ENCODE measurements at places on chromosomes 13 and 19.
A peak's percentile ranks its signal among the peaks of the same experiment; 100 is the strongest.

DNA sequence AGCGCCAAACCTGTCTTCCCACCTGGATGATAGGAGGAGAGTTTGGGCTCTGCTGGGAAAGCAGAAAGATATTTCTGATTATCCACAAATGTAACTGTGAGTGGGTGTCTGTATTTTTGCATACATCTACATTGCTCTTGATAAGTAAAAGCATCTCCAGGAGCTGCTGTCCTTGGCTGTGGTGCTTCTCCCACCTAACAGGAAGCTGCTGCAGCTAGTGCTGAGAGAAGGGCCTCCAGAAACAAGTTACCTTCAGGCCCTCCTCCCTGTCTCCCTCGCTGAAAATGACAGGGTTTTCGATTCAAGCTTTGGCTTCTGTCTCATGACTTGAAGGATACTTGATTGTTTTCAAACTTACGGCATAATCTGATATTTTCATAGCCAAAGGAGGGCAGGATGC lies 90.1 kb downstream of the FOXO1 start:
- no peak for DNase-seq

GRCh38 chr13:111629926-111630325 lies 309.5 kb downstream of the TEX29 start:
- DNase-seq: no peak

DNA sequence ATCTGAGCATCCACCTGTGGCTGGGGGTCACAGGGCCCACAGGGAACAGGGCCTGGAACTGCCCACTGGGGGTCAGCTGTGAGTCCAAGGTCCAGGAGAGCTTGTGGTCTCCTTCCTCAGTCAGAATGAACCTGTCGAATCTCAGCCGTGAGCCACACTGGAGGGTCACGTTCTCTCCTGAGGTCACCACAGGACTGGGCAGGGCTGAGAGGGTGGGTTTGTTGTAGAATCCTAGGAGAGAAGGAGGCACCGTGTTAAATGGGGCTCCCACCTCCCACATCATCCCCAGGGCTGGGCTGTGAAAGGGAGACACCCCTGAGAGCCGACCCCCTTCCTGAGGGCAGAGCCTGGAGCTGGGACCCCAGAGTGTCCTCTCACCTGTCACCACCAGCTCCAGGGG lies 1.5 kb downstream of the LILRA5 start:
- DNase-seq: no peak

- DNase-seq: no peak
These were observed 96.8 kb downstream of the ARHGEF7 start for GRCh38 chr13:111211789-111212516.

GRCh38 chr19:10262771-10263170 lies 8.1 kb upstream of the ICAM1 start:
- no peak for DNase-seq

GRCh38 chr19:15381864-15382263 lies 2.3 kb upstream of the AKAP8 start:
- DNase-seq: no peak

GRCh38 chr19:30908262-30908771 lies 440.9 kb downstream of the TSHZ3 start:
- DNase-seq: no peak

GRCh38 chr13:93398167-93399035 lies 171.8 kb downstream of the GPC6 start:
- DNase-seq: no peak

- DNase-seq: no peak
These were observed 70.5 kb downstream of the IRS2 start for GRCh38 chr13:109715902-109716301.

DNA sequence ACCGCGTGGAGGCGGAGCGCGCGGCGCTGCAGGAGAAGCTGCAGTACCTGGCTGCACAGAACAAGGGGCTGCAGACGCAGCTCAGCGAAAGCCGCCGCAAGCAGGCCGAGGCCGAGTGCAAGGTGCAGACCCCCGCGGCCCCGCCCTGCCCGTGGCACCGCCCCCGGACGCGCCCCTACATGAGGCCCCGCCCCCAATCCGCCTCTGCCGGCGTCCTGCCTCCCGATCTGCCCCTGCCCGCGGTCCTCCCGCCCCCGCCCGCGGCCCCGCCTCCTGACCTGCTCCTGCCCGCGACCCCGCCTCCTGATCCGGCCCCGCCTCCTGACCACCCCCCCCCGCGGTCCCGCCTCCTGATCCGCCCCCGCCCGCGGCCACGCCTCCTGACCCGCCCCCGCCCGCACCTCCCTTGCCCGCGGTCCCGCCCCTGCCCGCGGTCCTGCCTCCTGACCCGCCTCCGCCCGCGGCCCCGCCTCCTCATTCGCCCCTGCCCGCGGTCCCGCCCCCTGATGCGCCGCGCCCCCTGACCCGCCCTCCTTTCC lies 11.7 kb downstream of the PRR36 start:
- DNase-seq: peak; percentile 27

DNA sequence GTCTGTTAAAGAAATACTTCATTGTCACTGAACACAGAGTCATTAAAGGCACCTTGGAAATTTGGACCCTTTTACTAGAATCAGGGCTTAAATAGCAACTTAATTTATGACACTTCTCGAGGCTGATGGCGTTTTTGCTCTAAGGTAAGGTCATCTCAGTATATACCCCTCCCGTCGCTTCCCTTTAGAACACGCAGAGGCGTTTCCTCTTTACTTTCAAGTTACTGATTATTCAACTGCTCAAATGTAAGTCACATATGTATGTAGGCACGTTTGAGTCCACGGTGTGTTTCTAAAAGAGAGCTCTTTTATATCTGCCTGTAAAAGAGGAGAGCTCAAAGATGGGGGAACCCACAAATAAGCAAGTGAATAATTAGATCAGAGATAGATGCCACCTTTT lies 181.5 kb downstream of the TSHZ3 start:
- DNase-seq: no peak

GRCh38 chr13:85879014-85879413 lies 79.8 kb upstream of the SLITRK6 start:
- DNase-seq: no peak

DNA sequence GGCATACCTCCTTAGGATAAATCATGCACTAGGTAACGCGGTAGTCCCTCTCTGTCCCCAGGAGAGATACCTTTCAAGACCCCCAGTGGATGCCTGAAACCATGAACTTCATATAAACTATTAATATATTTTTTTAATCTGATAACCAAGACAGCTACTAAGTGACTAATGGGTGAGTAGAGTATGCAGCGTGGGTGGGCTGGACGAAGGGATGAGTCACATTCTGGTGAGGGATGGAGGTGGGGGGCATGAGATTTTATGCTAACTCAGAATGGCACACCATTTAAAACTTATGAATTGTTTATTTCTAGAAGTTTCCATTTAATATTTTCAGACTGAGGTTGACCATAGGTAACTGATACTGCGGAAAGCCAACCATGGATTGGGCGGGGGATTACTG lies 46.2 kb downstream of the CDK8 start:
- DNase-seq: no peak

GRCh38 chr19:51141181-51141580 lies 920 bp upstream of the SIGLEC7 start:
- no peak for DNase-seq

- no peak for DNase-seq
These were observed 34.9 kb upstream of the METTL21C start for GRCh38 chr13:102729560-102730270.

- DNase-seq: no peak
These were observed 109.7 kb downstream of the NUFIP1 start for GRCh38 chr13:44879452-44880058.

GRCh38 chr19:52297601-52298364 lies 814 bp downstream of the ZNF480 start:
- DNase-seq: no peak

DNA sequence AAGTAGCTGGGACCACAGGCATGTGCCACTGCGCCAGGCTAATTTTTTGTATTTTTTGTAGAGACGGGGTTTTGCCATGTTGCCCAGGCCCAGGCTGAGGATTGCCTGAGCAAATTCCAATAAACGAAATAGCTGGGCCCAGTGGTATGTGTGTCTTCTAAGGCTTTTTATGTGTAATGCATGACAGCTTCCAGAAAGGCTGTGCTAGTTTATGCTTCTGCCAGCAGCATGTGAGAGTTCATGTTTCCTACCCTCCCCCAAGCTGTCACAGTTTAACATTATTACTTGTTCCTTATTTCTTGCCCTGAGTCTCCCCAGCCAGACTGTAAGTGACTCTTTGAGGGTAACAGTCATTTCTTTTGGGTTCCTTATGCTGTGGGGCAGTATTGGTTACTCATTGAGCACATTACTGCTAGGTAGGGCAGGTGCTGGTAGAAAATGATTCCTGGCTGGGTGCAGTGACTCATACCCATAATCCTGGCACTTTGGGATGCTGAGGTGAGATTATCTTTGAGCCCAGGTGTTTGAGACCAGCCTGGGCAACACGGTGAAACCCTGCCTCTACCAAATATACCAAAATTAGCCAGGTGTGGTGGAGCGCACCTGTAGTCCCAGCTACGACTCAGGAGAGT lies 13.6 kb downstream of the GPATCH1 start:
- no peak for DNase-seq

DNA sequence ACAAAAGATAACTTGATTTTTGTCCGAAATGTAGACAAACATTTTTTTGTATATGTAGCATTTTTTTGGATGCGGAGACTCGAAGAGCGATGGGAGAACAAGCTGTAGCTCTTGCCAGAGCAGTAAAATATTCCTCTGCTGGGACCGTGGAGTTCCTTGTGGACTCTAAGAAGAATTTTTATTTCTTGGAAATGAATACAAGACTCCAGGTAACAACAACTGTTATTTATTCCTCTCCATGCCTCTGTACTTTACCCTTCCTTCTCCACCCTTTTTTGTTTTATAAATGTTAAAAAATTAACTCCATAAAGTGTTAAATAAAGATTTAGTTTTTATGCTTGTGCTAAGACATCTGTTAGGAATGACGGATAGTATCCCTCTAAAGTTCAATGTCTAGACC lies 184.2 kb downstream of the PCCA start:
- DNase-seq: no peak

DNA sequence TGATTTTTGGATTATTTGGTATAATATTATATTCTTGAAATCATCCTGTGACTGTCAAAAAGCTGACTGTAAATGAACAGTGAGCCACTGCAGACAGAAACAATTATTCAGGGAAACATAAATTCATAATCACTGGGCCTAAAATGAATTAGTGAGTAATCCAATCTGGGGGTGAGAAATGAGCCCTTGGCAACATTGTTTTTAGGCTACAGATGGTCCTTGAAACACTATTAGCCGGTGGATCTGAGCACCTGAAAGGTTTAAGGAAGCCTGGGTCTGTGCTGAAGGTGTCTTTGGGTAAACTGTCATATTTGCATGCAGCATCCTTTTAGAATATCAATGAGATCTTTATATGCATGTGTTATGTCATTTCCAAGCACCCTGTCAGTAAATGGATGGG lies 290.7 kb downstream of the ATP8A2 start:
- no peak for DNase-seq

DNA sequence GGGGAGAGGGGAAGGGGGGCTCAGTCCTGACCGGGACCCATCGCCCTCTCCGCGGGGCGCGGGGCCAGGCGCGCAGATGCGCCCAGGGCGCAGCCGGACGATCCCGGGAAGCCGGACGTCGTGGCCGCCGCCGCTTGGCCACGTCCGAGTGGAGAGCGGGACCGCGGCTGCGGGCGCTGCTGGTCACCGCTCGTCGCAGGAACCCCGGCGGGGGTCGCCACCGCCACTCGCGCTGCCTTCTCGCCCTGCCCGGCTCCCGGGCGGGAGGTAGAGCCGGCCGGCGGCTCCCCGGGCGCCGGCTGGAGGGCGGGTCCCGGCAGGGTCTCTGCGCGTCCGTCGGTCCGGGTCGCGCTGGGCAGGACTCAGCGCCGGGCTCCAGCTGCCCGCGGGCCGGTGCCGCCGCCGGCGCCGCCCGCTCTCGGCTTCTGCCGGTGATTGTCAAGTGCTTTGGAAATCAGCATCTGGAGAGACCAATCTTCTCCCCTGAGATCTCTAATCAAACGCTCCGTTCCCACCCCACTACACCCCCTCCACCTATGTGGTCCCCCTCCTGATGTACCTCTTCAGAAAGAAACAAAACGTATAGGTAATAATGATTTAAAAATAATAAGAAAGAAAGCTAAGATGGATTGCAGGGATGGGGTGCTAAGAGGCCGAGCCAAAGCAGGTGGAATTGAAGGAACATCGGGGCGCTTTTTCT lies 464.4 kb downstream of the ITGBL1 start:
- DNase-seq: no peak

GRCh38 chr19:50003254-50003788 lies 21.9 kb downstream of the VRK3 start:
- no peak for DNase-seq

GRCh38 chr19:48713041-48713863 lies 6.3 kb downstream of the MAMSTR start:
- no peak for DNase-seq

GRCh38 chr19:48398102-48398374 lies 4.6 kb downstream of the GRIN2D start:
- DNase-seq: no peak

DNA sequence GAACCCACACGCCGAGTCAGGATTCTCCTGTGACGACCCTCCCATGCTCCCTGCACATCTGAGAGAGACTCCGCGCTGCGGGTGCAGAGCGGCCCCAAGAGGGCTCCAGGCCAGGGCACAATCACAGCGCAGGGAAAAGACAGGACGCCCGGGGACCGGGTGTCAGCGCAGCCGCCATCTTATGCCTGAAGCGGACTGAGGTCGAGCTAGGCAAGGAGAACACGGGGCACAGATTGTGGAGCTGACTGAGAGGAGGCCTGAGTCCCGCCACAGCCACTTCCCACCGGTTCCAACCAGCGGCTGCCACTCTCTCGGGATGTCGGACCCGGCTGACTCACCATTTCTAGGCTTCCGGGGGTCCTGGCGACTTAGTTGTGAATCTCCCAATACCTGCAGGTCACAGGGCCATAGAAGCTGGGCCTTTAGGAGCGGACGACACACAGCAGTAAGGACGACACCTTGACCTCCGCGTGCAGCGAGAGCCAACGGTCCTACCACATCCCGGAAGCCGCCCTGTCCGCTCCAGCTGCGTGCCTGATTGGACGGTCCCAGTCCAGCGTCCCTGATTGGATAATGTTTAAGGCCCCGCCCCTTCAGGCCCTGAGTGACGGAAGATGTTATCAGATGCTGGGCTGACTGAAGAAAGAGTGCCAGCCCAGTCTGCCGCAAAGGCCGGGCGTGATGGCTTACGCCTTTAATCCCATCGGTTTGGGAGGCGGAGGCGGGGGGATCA lies at the start of gene ZNF728:
ZNF728 (minus strand) TSS at position 487 of the 733 bp plus-strand sequence; CDS start at position 341, 146 bp downstream.
- no peak for DNase-seq

- DNase-seq: no peak
These were observed 9.3 kb downstream of the RPS9 start for GRCh38 chr19:54209811-54210494.

- no peak for DNase-seq
These were observed at the start of gene ELAVL3 for GRCh38 chr19:11480715-11481533. Gene ELAVL3 (minus strand): TSS chr19:11481046. CDS start chr19:11480608, 438 bp downstream.

Data from stimulated activated CD8-positive, alpha-beta memory T cell treated with anti-CD3 and anti-CD28 coated beads, Interleukin-15, amount 100 ng/mL, for 1 hour (primary cell).